ENCODE measurements at places on chromosomes 7 and 10. TPM values are rescaled to one million over a fixed set of nuclear protein-coding genes. Genes with fewer than 3 reads are reported as not detected.
A peak's percentile ranks its signal among the peaks of the same experiment; 100 is the strongest.

- peaks cover 47% of the 10 kb centered on the region for H3K4me1 ChIP-seq
- no peaks in the 10 kb centered on the region for H3K27me3 ChIP-seq
- no peak for DNase-seq
- no peak overlapping the region for H3K4me3 ChIP-seq
- no peaks in the 10 kb centered on the region for H3K36me3 ChIP-seq
Measured at GRCh38 chr7:12111422-12112405, 99.4 kb upstream of the TMEM106B start.

- no peak overlapping the region for H3K27ac ChIP-seq
- no peaks in the 10 kb centered on the region for H3K36me3 ChIP-seq
- H3K27me3 ChIP-seq: no peaks in the 10 kb centered on the region
- no peak for DNase-seq
- no peaks in the 10 kb centered on the region for H3K4me1 ChIP-seq
Measured at GRCh38 chr7:23012908-23013714, 819 bp downstream of the HYCC1 start.

CHRM2 gene
- 40.9 TPM for total RNA-seq

TWIST1 gene
- 120 TPM for total RNA-seq

GRCh38 chr7:139773371-139773770 is 4.4 kb downstream of the HIPK2 start:
- H3K4me1 ChIP-seq: peaks cover 45% of the 10 kb centered on the region
- no peak overlapping the region for H3K27ac ChIP-seq
- no peaks in the 10 kb centered on the region for H3K36me3 ChIP-seq
- H3K27me3 ChIP-seq: no peaks in the 10 kb centered on the region
- DNase-seq: no peak

CCL26 gene
- total RNA-seq: not detected

NDUFB8 gene
- 141 TPM for total RNA-seq

- no peak overlapping the region for H3K4me3 ChIP-seq
- DNase-seq: no peak
- H3K4me1 ChIP-seq: peaks cover 2% of the 10 kb centered on the region
- H3K27ac ChIP-seq: no peak overlapping the region
- H3K27me3 ChIP-seq: no peaks in the 10 kb centered on the region
Measured at GRCh38 chr7:17097668-17098297, 200.7 kb upstream of the AHR start.

GRK5 gene
- 14.5 TPM for total RNA-seq

RPEL1 gene
- not detected for total RNA-seq

SDK1 gene
- 12.8 TPM for total RNA-seq

DNA sequence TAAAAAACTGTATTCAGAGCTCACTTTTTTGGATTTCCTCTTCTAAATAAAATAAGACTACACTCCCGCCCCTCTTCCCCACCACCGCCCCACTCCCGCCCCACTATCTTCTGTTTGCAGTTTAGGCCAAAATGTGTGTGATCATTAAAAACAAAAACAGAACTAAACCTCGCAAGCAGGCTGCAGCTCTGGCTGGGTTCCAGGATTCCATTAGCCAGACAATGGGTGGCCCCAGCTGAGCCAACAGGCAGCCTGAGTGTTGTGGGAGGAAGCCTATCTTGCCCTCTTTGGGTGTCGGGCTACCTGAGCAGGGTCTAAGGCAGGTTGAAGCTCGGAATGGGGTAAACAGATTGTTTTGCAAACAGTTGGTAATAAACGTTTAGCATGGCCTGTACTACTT is 41.7 kb downstream of the ARL4A start:
- no peak overlapping the region for H3K4me3 ChIP-seq
- H3K36me3 ChIP-seq: no peaks in the 10 kb centered on the region
- peaks cover 29% of the 10 kb centered on the region for H3K4me1 ChIP-seq

GRCh38 chr7:36208997-36209813 is 56.2 kb downstream of the EEPD1 start:
- peaks cover 79% of the 10 kb centered on the region for H3K4me1 ChIP-seq
- no peaks in the 10 kb centered on the region for H3K27me3 ChIP-seq
- no peaks in the 10 kb centered on the region for H3K36me3 ChIP-seq
- peak overlapping the region; percentile 81 for H3K27ac ChIP-seq
- no peak for DNase-seq

GRCh38 chr10:70699659-70700174 is 27.4 kb downstream of the ADAMTS14 start:
- H3K27me3 ChIP-seq: no peaks in the 10 kb centered on the region
- no peaks in the 10 kb centered on the region for H3K36me3 ChIP-seq
- peaks cover 8% of the 10 kb centered on the region for H3K4me1 ChIP-seq
- no peak overlapping the region for H3K4me3 ChIP-seq
- no peak overlapping the region for H3K27ac ChIP-seq

AKR1C1 gene
- 4.2 TPM for total RNA-seq

DNA sequence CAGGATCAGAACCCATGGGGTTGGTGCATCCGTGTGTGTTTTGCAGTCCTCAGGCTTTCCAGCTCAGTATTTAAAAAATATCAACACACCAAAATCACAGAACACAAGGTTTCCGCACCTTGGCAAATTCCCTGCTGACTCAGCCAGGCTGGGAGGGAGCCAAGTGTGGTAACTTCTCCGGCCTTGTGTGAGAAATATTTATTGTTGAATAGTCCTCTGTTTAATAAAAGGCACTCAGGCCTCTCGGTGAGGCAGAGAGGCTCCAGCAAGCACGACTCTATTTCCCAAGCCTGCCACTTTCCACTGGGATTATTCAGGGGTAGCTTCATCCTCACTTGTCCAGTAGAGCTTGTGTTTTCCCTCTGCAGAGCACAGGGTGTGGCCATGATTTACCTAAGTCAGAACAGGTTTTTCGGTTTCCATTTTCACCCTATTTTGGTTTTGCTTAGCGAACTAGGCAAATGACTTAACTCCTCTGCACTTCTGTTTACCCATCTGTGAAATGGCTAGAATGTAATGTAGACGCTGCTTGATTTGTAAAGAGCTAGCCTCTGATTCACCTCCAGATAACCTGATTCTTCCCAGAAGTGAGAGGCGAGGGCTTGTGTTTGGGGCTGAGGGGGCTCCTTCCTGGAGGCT is 13.0 kb upstream of the CHST15 start:
- peaks cover 28% of the 10 kb centered on the region for H3K4me1 ChIP-seq
- peak overlapping the region; percentile 43 for H3K27ac ChIP-seq
- peaks cover 4% of the 10 kb centered on the region for H3K27me3 ChIP-seq
- no peak overlapping the region for H3K4me3 ChIP-seq
- DNase-seq: no peak

ACBD7 gene
- 3.1 TPM for total RNA-seq

SFRP5 gene
- 1.1 TPM for total RNA-seq

DNA sequence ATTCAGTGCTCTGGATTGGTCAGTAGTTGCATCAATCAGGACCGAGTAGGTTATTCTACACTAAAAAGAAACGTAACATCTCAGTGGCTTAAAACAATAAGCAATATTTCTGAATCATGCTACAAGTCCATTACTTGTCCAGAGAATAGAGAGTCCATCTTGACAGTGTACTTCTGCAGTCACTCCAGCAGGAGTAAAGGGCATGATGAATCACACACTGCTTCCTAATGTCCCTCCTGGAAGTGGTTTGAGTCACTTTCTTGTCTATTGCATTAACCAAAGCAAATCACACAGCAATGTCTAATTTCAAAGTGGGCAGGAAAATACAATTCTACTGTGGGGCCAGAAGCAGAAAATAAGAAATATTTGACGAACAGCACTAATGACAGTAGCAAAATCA is 124.8 kb downstream of the TSPAN12 start:
- no peaks in the 10 kb centered on the region for H3K36me3 ChIP-seq
- H3K27me3 ChIP-seq: no peaks in the 10 kb centered on the region
- H3K4me1 ChIP-seq: peaks cover 15% of the 10 kb centered on the region
- H3K4me3 ChIP-seq: no peak overlapping the region
- no peak for DNase-seq

DNA sequence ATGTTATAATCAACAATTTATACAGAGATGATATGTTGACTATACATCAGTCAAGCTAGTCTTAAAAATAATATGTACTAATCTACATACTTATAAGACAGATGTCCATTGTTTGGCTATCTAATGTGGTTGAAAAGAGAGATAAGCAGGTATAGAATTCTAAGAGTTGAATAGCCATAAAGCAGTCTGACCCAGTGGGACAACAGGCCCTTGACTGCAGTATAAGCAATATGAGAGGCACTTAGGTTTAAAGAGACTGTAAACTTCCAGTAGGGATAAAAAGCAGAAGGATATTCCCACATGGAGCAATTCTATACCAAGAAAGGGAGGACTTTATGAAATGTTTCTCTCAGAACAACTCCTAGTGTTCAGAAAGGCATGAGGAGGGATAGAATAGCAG is 139.3 kb downstream of the ELAPOR2 start:
- H3K27me3 ChIP-seq: no peaks in the 10 kb centered on the region
- H3K36me3 ChIP-seq: peaks cover 19% of the 10 kb centered on the region
- peaks cover 1% of the 10 kb centered on the region for H3K4me1 ChIP-seq
- H3K27ac ChIP-seq: no peak overlapping the region

DNA sequence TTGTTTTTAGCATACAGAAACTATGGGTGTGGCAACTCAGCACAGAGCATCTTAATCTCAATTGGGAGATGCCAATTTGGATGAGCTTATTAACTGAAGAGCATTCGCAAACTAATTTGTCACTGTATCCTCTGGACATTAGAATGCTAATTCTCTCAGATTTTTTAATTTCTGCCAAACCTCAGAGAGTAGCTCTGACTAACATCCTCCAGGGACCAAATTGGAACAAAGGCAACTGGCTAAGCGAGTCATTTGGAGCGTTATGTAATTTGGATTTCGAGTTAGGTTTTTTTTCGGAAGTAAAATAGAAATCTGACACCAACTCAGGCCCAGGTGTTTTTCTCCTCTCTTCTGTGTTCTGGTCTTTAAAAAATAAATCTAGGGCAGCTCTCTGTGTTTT is 201.9 kb downstream of the BMPER start:
- no peak for DNase-seq
- H3K27ac ChIP-seq: no peak overlapping the region
- no peaks in the 10 kb centered on the region for H3K27me3 ChIP-seq
- H3K4me1 ChIP-seq: peaks cover 13% of the 10 kb centered on the region
- H3K36me3 ChIP-seq: no peaks in the 10 kb centered on the region

DNA sequence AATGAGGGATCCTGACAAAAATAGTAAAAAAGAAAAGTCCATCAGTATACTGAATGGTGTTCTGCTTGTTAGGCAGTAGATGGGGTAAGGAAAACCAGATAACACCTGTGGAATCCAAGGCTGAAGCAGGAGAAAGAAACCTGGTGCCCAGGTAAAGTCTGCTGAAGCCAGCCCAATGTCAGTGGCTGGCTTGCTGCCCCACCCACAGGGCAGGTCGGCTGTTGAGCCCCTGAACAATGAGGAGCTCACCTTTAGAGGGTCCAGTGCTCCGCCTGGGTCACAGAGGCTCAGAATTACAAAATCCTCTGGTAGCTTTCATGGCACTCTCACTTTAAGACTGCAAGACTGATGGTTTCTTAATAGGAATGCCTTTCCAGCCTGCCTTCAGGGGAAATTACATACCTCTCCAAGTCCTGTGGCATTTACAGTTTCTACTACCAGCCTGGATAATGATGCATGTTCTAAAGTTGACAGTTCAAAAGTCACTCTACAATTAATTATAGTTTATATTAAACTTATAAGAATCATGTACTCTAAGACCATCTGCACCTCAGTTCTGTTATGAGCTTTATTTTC is 23.8 kb downstream of the DHX32 start:
- H3K4me1 ChIP-seq: peaks cover 5% of the 10 kb centered on the region
- H3K27me3 ChIP-seq: no peaks in the 10 kb centered on the region
- no peak for DNase-seq
- peak overlapping the region; percentile 47 for H3K27ac ChIP-seq
- H3K36me3 ChIP-seq: peaks cover 16% of the 10 kb centered on the region
- H3K4me3 ChIP-seq: no peak overlapping the region

MKI67 gene
- 44.0 TPM for total RNA-seq

CALHM3 gene
- total RNA-seq: not detected

GRCh38 chr7:29375641-29376562 is 181.3 kb downstream of the CHN2 start:
- DNase-seq: no peak
- no peaks in the 10 kb centered on the region for H3K27me3 ChIP-seq
- no peaks in the 10 kb centered on the region for H3K36me3 ChIP-seq
- H3K4me3 ChIP-seq: no peak overlapping the region
- no peak overlapping the region for H3K27ac ChIP-seq
- peaks cover 2% of the 10 kb centered on the region for H3K4me1 ChIP-seq

All from mesothelial cell of epicardium (in vitro differentiated cells).